Cerebellar nuclear complex (tissue), 1 donor: ENCODE measurements at places on chromosomes 2 and 18.

DNA sequence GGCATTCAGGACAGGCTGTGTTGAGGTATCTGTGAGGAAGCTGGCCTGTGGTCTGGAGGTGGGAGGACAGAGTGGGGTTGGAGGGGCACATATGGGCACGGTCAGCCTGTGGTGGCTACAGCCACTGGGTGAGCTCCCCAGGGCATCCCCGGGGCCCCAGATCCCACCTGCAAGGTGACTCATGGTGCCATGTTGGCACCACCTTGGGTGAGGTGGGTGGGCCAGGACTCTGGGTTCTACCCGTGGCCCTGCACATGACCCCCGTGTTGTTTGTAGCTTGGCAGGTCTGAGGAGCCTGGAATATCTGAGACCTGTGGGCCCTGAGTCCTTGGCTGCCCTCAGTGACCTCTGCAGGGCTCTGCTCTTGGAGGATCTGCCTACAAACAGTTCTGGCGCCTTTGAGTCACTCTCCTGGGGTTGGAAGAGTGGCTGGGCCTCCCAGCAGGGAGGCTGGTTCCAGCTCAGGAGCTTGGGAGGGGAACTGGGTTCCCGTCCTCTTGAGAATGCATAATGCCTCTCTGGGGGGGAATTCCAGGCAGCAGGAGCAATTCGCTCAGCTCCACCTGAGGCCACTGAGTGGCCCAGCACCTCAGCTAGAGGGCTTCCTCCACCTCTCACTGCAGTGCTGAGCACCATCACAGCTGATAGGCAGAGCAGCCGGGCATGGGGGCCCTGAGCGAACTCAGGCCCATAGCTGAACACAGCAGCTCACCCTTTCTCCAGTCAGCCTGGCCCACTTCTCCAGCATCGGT, 105.1 kb downstream of the DYSF start:
- DNase-seq = no peak

GRCh38 chr18:59232309-59233016, 12.5 kb downstream of the GRP start:
- DNase-seq = no peak

- DNase-seq = no peak
Observed at GRCh38 chr2:156541706-156542105, 105.5 kb downstream of the GPD2 start.

DNA sequence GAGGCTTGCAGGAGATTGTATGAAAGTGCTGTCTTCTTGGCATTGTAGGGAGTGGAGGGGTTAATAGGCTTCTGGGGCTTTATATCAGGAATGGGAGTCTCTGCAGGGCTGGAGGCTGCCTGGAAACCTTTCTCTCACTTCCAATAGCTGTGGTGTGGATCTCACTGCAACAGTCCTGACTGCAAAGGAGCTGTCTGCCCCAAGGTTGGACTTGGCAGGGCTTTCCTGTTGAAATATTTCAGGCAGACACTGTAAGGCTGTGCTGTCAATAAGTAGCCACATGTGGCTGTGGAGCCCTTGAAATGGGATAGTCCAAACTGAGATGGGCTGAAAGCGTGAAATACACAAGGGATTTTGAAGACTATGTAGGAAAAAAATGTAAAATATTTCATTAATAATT, 399.1 kb upstream of the SPRED2 start:
- DNase-seq = no peak

- DNase-seq = no peak
Observed at GRCh38 chr2:59866436-59866835, 687.0 kb downstream of the BCL11A start.

DNA sequence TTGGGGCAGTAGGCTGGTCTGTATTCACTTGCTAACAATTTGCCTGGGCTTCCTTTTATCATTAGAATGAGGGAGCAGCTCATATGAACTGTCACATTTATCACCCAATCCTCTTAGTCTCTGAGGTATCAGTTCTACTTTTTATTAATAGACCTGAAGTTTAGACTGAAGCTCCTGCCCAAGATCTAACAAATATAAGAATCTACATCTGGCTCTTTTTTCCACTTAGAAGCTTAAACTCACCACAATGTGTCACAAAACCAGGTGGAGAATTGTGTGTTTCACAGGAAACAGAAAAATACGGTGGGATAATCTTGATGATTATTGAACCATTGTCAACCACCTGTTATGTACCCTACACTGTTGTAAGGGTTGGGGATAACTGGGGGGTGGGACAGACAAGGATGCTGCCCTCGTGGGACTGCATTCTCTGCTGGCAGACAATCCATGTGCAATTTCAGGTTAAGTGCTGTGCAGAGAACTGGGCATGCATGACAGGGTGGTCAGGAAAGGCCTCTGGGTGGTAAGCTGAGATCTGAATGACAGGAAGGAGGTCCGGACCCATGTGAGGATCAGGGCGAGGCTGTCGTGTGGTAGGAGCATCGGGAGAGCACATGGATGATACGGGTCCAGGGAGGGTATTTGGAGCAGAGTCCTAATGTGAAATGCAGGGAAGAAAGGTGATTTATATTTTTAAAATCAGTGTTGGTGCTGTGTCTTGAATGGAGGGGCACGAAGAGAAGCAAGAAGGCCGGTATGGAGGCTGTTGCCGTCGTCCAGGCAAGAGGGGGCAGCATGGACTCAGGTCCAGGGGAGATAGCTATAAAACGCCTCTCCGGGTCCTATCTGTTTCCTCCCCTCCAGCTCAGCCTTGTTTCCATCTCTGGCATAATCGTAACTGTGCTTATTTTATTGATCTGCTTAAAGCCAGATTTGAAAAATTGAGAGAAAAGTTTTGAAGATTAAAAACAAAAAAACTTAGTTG, 17.6 kb downstream of the MYL12B start:
- no peak for DNase-seq

DNA sequence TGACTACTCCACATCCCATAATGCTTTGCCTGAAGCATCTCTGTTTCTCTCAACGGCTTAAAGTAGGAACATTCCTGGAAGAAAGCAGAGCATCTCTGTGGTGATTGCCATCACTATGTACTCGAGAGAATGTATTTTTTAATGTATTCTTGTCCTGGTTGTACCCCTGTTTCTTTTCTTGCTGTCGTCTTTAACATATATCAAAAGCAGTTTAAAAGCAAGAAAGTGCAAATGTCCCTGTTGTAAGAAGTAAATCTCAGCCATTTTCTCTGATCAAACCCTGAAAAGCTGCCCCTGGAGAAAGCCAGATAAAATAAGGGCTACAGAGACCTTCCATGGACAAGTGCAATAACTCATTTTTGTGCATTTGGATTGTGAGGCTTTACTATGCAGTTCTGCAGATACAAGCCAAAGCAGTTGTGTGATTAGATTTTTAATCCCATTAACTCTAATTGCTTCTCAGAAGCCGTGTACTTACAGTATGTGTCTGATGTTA, 70.8 kb downstream of the XIRP2 start:
- DNase-seq = no peak

GRCh38 chr2:37774976-37775907, 103.8 kb upstream of the CDC42EP3 start:
- DNase-seq = no peak

DNA sequence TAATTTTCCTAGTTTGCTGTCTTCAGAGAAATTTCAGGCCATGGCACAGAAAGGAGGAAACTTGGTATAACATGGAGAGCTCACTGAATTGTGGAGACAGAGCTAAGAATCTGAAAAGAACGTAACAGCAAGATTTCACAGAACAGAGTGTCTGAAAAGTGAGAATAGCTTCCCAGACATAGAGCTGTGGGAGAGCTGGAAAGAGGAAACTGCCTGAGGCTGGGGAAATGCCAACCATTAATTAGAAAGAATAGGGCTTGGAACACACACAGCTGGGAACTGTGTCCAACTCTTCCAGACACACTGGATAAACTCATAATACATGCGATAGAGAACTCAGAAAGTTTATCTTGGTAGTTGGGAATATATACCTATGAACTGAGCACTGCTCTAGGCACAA, 51.6 kb upstream of the KYNU start:
- DNase-seq = no peak

- DNase-seq = no peak
Observed at GRCh38 chr2:102081606-102082005, 60.9 kb upstream of the IL1R1 start.

DNA sequence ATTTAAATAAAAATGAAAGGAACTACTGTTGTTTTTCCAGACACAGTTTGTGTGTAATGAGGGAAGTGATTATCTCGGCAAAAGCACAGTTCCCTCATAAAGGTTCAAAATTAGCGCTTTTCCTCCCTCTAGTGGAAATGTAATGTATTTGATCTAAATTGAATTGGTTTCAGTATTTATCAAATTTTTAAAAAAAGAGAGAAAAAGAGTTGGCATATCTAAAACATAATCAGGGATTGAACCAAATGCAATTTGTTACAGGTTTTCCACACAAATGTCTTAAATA, 37.5 kb downstream of the CMPK2 start:
- DNase-seq = no peak

GRCh38 chr2:67625178-67625577, 228.0 kb downstream of the ETAA1 start:
- no peak for DNase-seq

- DNase-seq = no peak
Observed at GRCh38 chr2:197200051-197200761, 110.4 kb downstream of the ANKRD44 start.
